ENCODE measurements at places on chromosomes 2 and 18.

GRCh38 chr2:14182227-14182946, 450.1 kb upstream of the LRATD1 start:
- DNase-seq: no peak

GRCh38 chr2:138105358-138105757, 141.1 kb downstream of the HNMT start:
- no peak for DNase-seq

DNA sequence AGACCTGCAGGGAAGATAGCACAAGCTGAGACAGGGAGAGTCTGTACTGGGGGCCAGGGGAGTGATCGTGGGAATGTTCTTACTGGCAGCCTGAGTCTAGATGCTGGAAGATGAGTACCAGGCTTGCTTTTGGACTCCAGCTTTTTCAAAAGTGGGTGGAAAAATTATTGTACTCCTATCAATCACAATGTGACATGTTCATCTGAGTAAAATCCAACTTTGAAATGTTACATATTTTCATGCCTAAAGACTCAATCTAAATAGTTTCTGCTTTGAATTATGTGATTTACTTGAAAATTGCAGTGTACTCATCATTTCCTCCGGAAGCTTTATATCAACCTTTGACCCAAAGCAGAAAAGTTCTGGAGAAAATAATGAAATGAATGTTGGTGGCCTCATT, 49.7 kb upstream of the ST3GAL5 start:
- DNase-seq: no peak

DNA sequence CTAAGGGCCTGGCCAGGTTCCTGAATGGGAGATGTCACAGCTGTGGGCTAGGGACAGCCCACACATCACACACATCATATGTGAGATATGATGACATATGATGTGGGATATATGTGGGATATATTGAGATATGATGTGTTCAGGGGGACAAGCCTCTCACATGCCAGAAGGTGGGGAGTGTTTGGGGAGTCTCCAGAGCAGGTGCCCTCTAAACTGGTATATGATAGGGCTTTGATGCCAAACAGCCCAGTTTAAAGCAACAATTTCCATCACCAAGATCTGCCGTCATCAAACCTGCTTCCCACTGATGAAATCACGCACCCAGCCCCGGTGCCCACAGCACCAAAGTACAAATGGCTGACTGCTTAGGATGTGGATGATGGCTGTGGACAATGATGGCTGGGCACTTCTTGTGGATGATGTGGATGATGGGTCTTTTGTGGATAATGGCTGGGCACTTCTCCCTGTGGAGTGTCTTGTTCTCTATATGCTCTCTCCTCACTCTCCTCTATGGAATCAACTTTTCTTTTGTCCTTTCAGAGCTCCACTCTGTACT, 50.9 kb downstream of the FBLN7 start:
- DNase-seq: no peak

DNA sequence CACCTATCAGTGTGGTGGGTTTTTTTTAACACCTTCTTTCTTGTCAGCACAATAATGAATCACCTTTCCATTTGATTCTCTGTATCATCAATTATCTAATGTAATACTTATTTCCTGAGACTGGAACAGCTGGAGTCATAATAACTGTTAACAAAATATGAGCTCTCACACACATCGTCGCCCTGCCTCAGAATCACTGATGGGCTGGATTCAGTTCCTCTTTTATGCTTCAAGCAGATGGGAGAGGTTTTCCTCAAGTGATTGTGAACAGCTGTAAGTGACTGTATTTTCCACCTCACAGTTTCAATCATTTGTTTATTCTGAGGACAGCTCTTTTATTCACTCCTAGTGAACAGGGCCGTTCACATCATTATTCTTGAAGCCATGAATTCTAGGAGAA, 330.2 kb downstream of the DSC3 start:
- no peak for DNase-seq

Data from H9 (cell line).